ENCODE measurements at places on chromosomes 2 and 18. TPM values are rescaled to one million over a fixed set of nuclear protein-coding genes. Genes with fewer than 3 reads are reported as not detected.

Gene PLGLB1
- 6.4 TPM for total RNA-seq

Gene TUBA3E
- not detected for total RNA-seq

Gene SP140L
- total RNA-seq, result 6.6 TPM

Gene CAPN13
- 3.3 TPM for total RNA-seq

Gene HNMT
- total RNA-seq, result 11.6 TPM

Gene USP40
- total RNA-seq, result 29.1 TPM

- no peak for DNase-seq
- no peak overlapping the region for H3K27ac ChIP-seq
- H3K27me3 ChIP-seq, result peaks cover 21% of the 10 kb centered on the region
- H3K4me1 ChIP-seq, result peaks cover 19% of the 10 kb centered on the region
- no peaks in the 10 kb centered on the region for H3K36me3 ChIP-seq
Measured at GRCh38 chr2:239569401-239570090, 168.7 kb upstream of the HDAC4 start.

GRCh38 chr2:231463698-231464575, at the start of gene NCL:
TSS of gene NCL (minus strand) at chr2:231464484. CDS start at chr2:231464353, 131 bp downstream.
- H3K4me1 ChIP-seq, result peaks cover 28% of the 10 kb centered on the region
- H3K27ac ChIP-seq, result peak within 1 kb of the TSS; percentile 99
- H3K36me3 ChIP-seq, result peaks cover 37% of the 10 kb centered on the region
- peak; percentile 89 for DNase-seq

DNA sequence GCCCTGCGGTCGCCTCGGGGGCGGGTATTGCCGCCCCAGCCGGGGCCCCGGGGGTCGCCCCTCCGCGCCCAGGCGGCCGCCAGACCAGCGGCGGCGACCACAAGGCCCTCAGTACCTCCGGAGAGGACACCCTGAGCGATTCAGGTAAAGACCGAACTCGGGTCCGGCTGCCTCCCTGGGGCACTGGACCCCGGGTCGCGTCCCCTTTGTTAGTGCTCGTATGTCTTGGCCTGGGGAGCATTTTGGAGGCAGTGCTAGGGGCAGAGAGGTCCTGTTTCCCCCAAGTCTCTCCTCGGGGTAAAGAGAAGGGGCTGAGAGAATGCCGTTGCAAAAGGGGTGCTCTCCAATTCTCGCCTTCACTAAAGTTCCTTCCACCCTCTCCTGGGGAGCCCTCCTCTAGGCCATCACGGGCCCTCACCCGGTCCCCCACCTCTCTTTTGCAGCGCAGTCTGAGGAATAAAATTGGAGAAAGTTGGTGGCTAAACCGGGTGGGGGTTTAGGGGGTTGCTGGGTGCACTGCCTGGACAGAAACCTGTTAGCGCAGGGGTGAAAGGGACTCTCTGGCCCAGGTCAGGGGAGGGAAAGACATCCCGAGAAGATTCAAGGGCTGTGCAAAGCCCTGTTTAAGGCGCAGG, 2.5 kb downstream of the MYCN start:
- DNase-seq, result no peak
- H3K36me3 ChIP-seq, result peaks cover 35% of the 10 kb centered on the region
- H3K27me3 ChIP-seq, result peaks cover 9% of the 10 kb centered on the region
- peak overlapping the region; percentile 92 for H3K4me3 ChIP-seq

- no peak overlapping the region for H3K27ac ChIP-seq
- no peaks in the 10 kb centered on the region for H3K27me3 ChIP-seq
- H3K36me3 ChIP-seq, result no peaks in the 10 kb centered on the region
- DNase-seq, result no peak
- H3K4me1 ChIP-seq, result no peaks in the 10 kb centered on the region
Measured at GRCh38 chr2:61911510-61911909, 6.0 kb downstream of the COMMD1 start.

DNA sequence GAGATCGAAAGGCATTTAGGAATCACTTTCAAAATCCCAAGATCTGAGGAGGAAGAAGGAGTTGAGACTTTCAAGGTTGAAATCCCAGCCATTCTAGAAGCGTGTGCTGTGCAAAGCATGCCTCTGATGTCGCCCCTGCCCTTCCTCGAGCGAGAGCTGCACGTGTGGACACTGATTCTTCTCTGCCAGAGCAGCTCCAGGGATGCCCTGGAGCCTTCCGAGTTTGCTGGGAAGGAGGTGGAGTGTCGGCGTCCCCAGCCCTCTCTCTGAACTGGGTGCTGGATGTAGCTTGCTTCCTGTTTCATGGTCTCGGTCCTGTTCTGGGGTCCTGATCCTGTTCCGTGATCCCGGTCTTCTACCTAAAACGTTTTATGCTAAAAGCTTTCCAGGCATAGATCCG, 76.1 kb downstream of the TWIST2 start:
- H3K4me1 ChIP-seq, result peaks cover 12% of the 10 kb centered on the region
- no peak overlapping the region for H3K27ac ChIP-seq
- peaks cover 10% of the 10 kb centered on the region for H3K27me3 ChIP-seq
- H3K4me3 ChIP-seq, result no peak overlapping the region

GRCh38 chr2:239835056-239835455, 190.1 kb downstream of the NDUFA10 start:
- no peak overlapping the region for H3K27ac ChIP-seq
- DNase-seq, result peak; percentile 54
- peaks cover 6% of the 10 kb centered on the region for H3K27me3 ChIP-seq
- H3K4me3 ChIP-seq, result no peak overlapping the region
- H3K4me1 ChIP-seq, result peaks cover 11% of the 10 kb centered on the region
- H3K36me3 ChIP-seq, result no peaks in the 10 kb centered on the region

GRCh38 chr2:236070236-236070635, 98.0 kb downstream of the GBX2 start:
- H3K27me3 ChIP-seq, result no peaks in the 10 kb centered on the region
- no peak overlapping the region for H3K27ac ChIP-seq
- peaks cover 4% of the 10 kb centered on the region for H3K4me1 ChIP-seq
- DNase-seq, result no peak
- H3K4me3 ChIP-seq, result no peak overlapping the region
- H3K36me3 ChIP-seq, result peaks cover 18% of the 10 kb centered on the region

GRCh38 chr2:20643826-20644225, 7.1 kb downstream of the HS1BP3 start:
- DNase-seq, result no peak
- H3K4me1 ChIP-seq, result peaks cover 10% of the 10 kb centered on the region
- H3K27ac ChIP-seq, result no peak overlapping the region
- peaks cover 5% of the 10 kb centered on the region for H3K36me3 ChIP-seq
- no peak overlapping the region for H3K4me3 ChIP-seq
- H3K27me3 ChIP-seq, result no peaks in the 10 kb centered on the region

DNA sequence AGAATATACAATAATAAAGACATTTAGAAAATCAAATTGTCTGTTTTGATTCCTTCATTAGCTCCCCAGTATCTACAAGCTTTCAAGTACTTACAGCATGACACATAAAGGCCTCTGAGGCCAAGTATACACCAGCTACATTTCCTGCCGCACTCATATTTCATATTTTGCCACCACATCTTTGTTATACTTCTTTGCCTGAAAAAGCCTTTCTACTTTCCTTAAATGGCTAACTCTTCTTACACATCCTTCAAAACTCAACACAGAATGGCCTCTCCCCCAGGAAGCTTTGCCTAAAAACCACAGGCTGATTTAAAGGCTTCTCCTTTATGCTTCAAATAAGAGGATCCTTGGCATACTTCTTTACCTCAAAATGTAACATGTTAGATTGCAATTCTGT, 4.5 kb downstream of the STK17B start:
- H3K4me1 ChIP-seq, result peaks cover 22% of the 10 kb centered on the region
- H3K4me3 ChIP-seq, result peak overlapping the region; percentile 1
- no peak for DNase-seq
- peaks cover 4% of the 10 kb centered on the region for H3K36me3 ChIP-seq
- H3K27ac ChIP-seq, result peak overlapping the region; percentile 29
- peaks cover 3% of the 10 kb centered on the region for H3K27me3 ChIP-seq

DNA sequence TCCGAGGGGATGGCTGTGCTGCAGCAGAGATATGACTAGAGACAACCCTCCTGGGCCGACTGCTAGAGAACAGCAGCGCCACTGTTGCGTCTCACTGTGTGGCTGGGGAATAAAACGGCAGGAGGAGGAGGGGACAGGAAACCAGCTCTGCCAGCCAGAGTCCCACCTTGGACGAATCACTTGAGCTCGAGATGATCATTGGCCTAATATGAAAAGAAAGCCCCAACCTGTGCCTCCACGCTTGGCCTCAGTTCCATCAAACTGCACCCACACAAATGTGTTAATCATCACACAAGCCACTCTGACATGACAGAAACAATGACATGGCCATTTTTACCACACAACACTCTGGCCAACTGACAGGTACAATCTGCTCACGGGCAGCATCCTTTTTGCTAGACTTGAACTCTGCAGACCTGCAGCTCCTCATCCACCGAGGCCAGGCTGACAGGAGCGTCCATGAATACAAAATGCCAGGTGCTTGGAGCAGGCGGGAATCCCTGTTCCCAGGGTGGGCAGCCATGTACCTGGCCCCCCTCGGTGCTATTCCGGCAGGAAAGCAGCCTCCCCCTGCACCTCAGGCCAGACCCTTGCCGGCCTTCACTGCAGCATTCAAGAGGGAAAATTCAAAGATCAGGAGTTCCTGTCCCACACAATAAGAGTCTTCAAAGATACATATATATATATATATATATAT, 52.3 kb downstream of the PARD6G start:
- no peaks in the 10 kb centered on the region for H3K27me3 ChIP-seq
- peaks cover 3% of the 10 kb centered on the region for H3K36me3 ChIP-seq
- peaks cover 21% of the 10 kb centered on the region for H3K4me1 ChIP-seq
- H3K4me3 ChIP-seq, result no peak overlapping the region
- no peak overlapping the region for H3K27ac ChIP-seq
- DNase-seq, result peak; percentile 43

DNA sequence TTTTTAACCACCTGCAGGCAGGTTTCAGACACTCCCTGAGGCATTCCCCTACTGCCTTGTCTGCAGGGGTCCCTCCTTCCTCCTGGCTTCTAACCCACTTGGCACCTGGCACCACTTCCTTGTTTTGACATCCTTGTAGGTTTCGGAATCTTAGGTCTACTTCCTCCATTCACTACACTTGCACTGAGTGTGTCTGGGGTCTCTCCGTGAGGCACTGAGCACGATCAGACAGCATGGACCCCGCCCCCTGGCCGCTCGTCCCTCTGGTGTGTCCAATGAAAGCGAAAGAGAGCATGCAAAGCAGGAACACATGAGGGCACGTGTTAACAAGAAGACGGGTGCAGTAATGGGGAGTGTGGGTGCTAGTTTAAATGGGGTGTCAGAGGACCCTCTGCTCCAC, 63.8 kb downstream of the HAUS1 start:
- H3K4me1 ChIP-seq, result no peaks in the 10 kb centered on the region

DNA sequence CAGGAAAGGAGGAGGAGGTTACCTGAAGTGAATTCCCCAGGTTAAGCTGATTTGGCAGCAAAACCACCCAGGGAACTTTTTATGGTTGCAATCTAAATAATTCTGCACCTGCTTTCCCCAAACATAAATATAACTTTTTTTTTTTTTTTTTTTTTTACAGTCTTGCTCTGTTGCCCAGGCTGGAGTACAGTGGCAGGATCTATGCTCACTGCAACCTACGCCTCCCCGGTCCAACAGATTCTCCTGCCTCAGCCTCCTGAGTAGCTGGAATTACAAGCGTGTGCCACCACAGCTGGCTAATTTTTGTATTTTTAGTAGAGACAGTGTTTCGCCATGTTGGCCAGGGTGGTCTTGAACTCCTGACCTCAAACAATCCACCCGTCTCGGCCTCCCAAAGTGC, 16.1 kb upstream of the PPP1CB start:
- H3K36me3 ChIP-seq, result no peaks in the 10 kb centered on the region
- no peaks in the 10 kb centered on the region for H3K4me1 ChIP-seq
- H3K27ac ChIP-seq, result no peak overlapping the region
- H3K4me3 ChIP-seq, result no peak overlapping the region
- no peak for DNase-seq
- no peaks in the 10 kb centered on the region for H3K27me3 ChIP-seq

All from type B pancreatic cell (in vitro differentiated cells).